Cardiac atrium fibroblast (primary cell): ENCODE measurements at places on chromosomes 7 and 10. TPM values are rescaled to one million over a fixed set of nuclear protein-coding genes. Genes with fewer than 3 reads are reported as not detected.

Gene HOXA2
- not detected in 2 replicates for total RNA-seq

Gene ITPRIP
- 18.0 and 18.4 TPM in 2 replicates for total RNA-seq

Gene SEMA3A
- total RNA-seq: 1.1 and 1.6 TPM in 2 replicates

Gene C7orf25
- total RNA-seq: 14.4 and 18.8 TPM in 2 replicates

Gene NME8
- total RNA-seq: not detected in 2 replicates

Gene MBL2
- not detected in 2 replicates for total RNA-seq

Gene NFE2L3
- total RNA-seq: 1.1 and 2.4 TPM in 2 replicates

Gene HOXA5
- not detected in 2 replicates for total RNA-seq

Gene PDE6C
- total RNA-seq: not detected in 2 replicates

Gene PON1
- total RNA-seq: not detected in 2 replicates

Gene OR13A1
- not detected in 2 replicates for total RNA-seq

Gene SLC16A9
- total RNA-seq: 0.65 TPM in 1 of 2 replicates, not detected in the other

Gene DUS4L
- total RNA-seq: 1.3 and 3.6 TPM in 2 replicates

Gene DDIT4
- 708 and 719 TPM in 2 replicates for total RNA-seq

Gene CLCN1
- not detected in 2 replicates for total RNA-seq

Gene LRRC17
- 242 and 367 TPM in 2 replicates for total RNA-seq

Gene UNCX
- total RNA-seq: not detected in 2 replicates

Gene FEZF1
- not detected in 2 replicates for total RNA-seq

Gene TCERG1L
- not detected in 2 replicates for total RNA-seq

Gene CDC14C
- total RNA-seq: not detected in 2 replicates

Gene FOXI2
- not detected in 2 replicates for total RNA-seq

Gene SCIN
- total RNA-seq: not detected in 2 replicates

Gene TRPV5
- not detected in 2 replicates for total RNA-seq

Gene PPP1R3A
- total RNA-seq: not detected in 2 replicates

Gene ZNF804B
- not detected in 2 replicates for total RNA-seq

Gene MET
- 3.9 and 8.1 TPM in 2 replicates for total RNA-seq

Gene CFAP58
- under 0.01 TPM in 1 of 2 replicates, not detected in the other for total RNA-seq

Gene RGR
- not detected in 2 replicates for total RNA-seq

Gene LRRN3
- 0.18 and 3.1 TPM in 2 replicates for total RNA-seq

Gene LRMDA
- total RNA-seq: not detected in 2 replicates

Gene PIK3AP1
- total RNA-seq: not detected in 2 replicates
